ENCODE measurements at places on chromosomes 4 and X.

- DNase-seq: no peak
These were observed 102.6 kb downstream of the FSTL5 start for GRCh38 chr4:162061214-162061613.

- no peak for DNase-seq
These were observed 165.9 kb downstream of the PDGFC start for GRCh38 chr4:156805696-156806095.

- DNase-seq: no peak
These were observed 72.8 kb downstream of the GRXCR1 start for GRCh38 chr4:42965326-42965725.

DNA sequence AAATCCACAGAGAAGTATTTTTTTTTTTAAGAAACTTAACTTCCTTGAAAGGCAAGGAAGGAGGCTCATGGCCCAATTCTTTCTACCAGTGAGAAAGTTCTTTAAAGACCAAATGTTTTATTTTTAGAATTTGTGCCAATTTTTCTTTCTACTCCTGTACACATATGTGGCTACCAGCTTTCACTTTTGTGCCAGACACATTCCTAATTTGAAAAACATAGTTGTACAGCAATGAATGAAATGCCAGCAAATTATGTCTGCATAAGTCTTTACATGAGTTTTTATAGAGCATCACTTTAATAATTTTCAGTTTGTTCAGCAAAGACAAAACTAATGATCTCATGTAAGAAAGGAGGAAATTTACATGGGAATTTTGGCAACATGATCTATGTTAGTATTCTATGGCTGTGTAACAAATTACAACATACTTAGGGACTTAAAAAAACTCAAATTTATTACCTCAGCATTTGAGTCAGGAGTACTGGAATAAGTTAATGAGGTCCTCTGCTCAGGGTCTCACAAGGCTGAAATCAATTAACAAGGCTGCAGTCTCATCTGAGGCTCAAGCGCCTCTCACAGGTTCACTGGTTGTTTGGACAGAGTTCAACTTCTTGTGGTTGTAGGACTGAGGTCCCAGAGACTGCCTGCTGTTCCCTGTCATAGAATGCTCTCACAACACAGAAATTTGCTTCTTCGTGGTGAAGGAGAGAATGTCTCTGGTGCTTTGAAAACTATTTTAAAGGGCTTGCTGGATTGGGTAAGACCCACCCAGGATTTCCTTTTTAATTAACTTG, 678.2 kb upstream of the FAM241A start:
- DNase-seq: no peak

DNA sequence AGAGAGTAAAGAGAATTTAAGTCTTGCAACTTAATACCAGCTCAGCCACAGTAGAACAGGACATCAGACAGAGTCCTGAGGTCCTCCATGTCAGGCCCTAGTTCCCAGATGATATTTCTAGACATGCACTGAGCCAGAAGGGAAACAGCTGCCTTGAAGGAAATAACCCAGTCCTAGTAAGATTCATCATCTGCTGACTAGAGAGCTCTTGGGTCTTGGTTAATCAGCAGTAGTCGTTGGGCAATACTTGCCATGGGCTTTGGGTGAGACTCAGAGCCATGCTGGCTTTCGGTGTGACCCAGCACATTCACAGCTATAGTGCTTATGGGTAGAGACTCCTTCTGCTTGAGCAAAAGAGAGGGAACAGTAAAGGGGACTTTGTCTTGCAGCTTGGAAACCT, 379.1 kb downstream of the AR start:
- no peak for DNase-seq

DNA sequence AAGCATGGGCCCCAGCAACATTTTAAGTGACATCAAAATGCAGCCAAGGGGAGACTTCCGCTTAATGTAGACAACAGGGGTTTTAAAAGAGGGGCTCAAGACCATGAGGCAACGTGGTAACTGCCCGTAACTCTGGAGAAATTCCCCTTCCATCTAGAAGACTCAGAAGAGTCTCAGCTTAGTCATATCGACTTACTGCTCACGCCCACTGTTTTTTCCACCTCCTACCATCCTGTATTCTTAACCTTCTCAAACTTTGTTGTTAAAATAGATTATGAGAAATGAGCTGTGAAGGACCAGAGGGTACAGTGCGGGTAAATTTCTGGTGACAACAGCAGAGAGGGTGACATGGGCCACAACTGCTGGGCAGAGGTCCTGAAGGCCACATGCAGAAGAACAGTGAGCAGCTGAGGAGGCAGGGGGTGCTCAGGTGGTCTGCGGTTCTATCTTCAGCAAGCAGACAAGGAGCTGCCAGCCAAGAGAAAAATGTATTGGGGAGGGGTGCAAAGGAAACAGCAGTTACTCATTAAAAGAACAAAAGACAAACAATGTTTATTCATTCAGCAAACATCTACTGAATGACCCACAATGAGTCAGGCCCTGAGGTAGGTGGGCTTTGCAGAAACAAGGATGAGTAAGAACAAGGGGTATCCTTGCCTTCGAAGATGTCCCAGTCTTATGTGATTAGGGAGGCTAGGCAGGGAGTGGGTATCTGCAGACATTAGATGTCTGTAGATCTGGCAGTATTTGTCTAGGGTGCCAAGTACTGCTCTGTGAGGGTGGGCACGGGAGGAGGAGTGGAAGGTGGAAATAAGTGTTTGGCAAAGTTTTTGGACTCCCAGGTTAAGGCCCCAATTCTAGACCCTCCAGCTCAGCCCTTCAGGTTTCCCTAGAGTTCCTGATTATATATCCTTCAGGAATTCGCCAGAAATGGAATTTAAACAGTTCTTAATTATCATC, 175.3 kb downstream of the TSPAN5 start:
- no peak for DNase-seq
